ENCODE measurements at places on chromosomes 7 and 10. TPM values are rescaled to one million over a fixed set of nuclear protein-coding genes. Genes with fewer than 3 reads are reported as not detected.

- H3K4me3 ChIP-seq, result no peak overlapping the region
- no peaks in the 10 kb centered on the region for H3K27me3 ChIP-seq
- H3K4me1 ChIP-seq, result peaks cover 3% of the 10 kb centered on the region
- no peaks in the 10 kb centered on the region for H3K36me3 ChIP-seq
- DNase-seq, result no peak
Observed at GRCh38 chr10:78570633-78571235, 498.0 kb upstream of the ZMIZ1 start.

PKD2L1 gene
- total RNA-seq, result 1.1 TPM

GRCh38 chr10:61389887-61390286, 63.3 kb downstream of the TMEM26 start:
- no peak for DNase-seq
- no peak overlapping the region for H3K4me3 ChIP-seq
- no peaks in the 10 kb centered on the region for H3K27me3 ChIP-seq
- no peaks in the 10 kb centered on the region for H3K36me3 ChIP-seq
- no peaks in the 10 kb centered on the region for H3K4me1 ChIP-seq

- H3K4me1 ChIP-seq, result peaks cover 56% of the 10 kb centered on the region
- no peaks in the 10 kb centered on the region for H3K27me3 ChIP-seq
- peak overlapping the region; percentile 84 for H3K27ac ChIP-seq
Observed at GRCh38 chr7:47327698-47328391, 254.1 kb downstream of the TNS3 start.

GRCh38 chr7:44796034-44796503, 412 bp upstream of the PPIA start:
- no peaks in the 10 kb centered on the region for H3K27me3 ChIP-seq
- peaks cover 18% of the 10 kb centered on the region for H3K36me3 ChIP-seq
- peak overlapping the region; percentile 73 for H3K4me3 ChIP-seq
- peaks cover 9% of the 10 kb centered on the region for H3K4me1 ChIP-seq

GRCh38 chr10:75405598-75406461, 4.3 kb upstream of the ZNF503 start:
- peaks cover 3% of the 10 kb centered on the region for H3K4me1 ChIP-seq
- H3K27me3 ChIP-seq, result no peaks in the 10 kb centered on the region
- DNase-seq, result peak; percentile 78
- peak overlapping the region; percentile 14 for H3K4me3 ChIP-seq
- H3K36me3 ChIP-seq, result no peaks in the 10 kb centered on the region

MAGI2 gene
- total RNA-seq, result 7.9 TPM

ZNF727 gene
- total RNA-seq, result 0.34 TPM

DNA sequence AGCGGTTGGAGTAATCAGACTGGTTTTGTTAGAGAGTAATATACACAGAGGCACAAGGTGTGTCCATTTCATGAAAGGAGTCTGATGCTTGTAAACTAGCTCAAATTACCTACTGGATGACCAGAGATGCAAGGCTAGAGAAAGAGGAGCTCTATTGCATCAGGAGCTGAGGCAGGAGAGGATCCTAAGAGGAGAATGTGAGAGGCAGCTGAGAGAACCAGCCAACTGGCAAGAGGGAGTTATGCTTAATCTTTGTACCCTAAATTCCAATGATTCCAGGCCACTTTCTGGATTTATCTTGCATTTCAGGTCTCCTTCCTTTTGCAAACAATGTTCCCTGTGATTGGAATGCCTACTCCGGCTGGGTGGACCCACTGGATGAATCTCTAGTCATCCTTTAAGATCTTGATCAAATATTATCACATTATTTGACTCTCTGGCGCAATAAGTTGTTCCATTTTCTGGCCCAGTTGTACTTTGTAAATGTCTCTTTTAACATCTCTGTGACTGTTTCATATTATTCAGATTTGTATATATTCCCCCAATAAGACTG, 57.5 kb upstream of the PTPN12 start:
- DNase-seq, result no peak
- no peak overlapping the region for H3K27ac ChIP-seq
- H3K4me3 ChIP-seq, result no peak overlapping the region
- H3K4me1 ChIP-seq, result no peaks in the 10 kb centered on the region
- H3K36me3 ChIP-seq, result no peaks in the 10 kb centered on the region

SLC18A3 gene
- not detected for total RNA-seq

GCK gene
- 1.1 TPM for total RNA-seq

CLDN4 gene
- total RNA-seq, result 150 TPM

Data from lung (tissue), 17 donors.